ENCODE measurements at places on chromosomes 1 and 21.

DNA sequence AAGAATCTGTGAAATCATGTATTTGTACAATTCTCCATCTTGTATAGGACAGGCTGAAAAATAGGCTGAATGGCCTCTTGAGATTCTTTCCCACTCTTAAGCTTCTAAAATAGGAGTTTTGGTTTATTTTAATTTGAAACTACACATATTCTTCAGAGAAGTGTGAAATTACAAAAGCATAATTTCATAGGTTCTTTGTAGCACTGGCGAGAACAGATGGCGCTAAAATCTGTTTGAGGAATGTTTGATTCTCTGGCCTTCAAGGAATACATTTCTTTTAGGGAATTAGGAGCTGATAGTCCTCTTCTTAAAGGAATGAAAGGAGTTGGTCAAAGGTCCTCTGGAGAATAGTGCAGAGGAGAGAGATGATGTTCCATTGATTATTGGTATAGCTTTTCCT lies 44.9 kb downstream of the CC2D1B start:
- DNase-seq: no peak

- DNase-seq: no peak
Measured at GRCh38 chr1:53685272-53686051, 53.5 kb downstream of the GLIS1 start.

- DNase-seq: no peak
Measured at GRCh38 chr1:185956881-185957280, 222.7 kb downstream of the HMCN1 start.

DNA sequence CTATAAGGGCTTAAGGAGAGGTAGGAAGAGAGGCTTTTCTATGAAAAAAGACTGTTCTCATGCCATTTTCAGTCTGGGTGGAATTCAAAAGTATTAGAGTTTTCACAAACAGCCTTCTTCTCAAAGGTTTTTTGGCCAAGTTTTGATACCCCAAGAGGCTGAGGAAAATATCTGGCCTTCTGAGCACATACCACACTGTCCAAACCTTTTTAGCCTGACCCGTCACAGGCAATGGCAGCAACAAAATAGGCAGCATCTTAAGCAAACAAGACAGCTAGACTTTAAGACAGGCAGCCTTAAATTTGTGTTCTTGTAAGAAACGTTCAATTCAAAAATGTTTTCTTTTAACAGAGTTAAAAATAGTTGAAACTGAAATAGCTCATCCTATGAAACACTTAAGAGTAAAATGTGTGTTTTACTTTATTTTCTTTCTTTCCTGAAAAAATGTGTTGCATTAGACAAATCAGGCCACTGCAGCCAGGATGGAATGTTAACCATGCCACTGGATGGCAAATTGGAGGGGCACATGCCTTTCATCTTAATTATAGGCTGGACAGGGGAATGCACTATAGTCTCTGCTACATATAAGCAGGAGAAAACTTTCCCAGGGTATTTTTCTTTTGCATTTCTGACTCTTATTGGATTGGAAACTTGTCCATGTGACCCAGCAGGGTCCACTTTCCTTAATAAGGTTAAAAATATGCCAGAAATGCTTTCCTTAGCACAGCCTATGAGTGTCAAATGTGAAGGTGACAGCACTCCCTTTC lies 315.0 kb downstream of the TGFB2 start:
- no peak for DNase-seq

GRCh38 chr1:9449976-9450696 lies 89.1 kb upstream of the SLC25A33 start:
- DNase-seq: no peak

- no peak for DNase-seq
Measured at GRCh38 chr1:228064741-228065542, 17.6 kb upstream of the ARF1 start.

DNA sequence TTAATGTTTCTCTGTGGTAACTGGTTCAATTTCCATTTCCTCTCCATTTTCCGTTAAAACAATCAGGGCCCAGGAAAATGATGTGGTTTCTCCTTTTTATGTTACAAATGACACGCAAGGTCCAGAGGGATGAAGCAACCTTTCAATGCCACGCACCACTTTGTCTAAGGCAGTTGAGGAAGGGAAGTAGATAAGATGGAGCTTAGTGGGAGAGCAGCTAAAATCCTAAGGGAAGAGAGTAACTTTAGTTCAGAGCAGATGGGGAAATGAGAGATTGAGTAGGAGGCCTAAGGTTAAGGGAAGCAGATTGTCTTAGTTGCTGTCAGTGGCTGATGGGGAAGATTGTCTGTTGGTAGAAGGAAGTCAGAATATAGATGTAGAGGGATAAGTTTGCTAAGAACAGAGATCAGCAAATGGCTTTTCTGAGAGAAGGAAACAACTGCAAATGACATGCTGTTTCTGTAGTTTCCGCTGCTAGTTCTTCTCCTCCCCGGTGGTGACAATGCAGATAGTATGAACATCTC lies 660 bp downstream of the CD1C start:
- DNase-seq: no peak

DNA sequence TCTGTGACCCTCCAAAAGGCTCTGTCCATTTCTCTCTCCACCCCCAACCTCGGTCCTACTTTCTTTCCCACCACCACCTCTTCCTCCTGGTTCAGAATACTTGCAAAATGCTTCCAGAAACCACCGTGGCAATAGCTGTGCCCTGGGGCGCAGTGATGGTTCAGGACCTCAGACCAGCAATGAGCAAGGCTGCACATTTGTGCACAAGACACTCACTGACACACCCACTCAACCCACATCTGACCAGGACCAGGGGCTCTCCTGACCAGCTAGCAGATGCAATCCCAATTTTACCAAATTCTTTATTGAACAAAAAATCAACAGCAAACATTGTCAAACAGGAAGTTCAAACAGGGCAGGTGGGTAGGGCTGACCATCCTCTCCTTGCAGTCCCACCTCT lies 25.7 kb downstream of the SPOCD1 start:
- no peak for DNase-seq

DNA sequence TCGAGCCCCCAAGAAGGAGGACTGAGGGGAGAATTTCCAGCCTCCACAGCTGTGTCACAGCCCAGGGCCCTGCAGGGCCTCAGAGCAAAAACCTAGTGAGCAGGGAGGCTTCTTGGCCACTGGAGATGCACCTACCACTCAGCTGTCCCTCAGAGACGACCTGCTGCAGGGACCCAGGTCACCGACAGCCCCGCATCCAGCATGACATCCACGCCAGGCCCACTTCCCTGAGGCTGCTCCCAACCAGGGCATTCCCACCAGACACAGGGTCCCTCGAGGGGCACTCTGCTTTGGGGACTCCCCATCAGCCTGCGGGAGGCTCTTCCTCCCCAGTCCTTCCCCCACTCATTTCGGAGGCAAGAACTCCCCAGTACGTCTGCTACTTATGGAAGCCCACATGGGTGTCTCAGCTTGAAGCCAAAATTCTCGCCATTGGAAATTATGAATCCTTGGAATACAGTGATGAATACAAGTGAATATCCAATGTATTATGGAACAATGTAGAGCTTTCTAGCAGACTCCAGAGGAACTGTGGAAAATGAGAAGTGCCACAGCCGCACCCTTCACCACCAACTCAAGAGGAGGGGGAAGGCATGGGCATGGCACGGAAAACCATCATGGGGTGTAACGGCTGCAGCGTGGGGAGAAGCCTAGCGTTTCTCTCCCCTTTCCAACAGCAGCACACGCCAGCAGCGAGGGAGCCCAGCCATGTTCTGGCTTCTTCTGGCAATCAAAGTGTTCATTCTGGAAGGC lies 6.9 kb downstream of the TFF3 start:
- DNase-seq: no peak

- DNase-seq: no peak
Measured at GRCh38 chr1:36765785-36766300, 268.5 kb downstream of the GRIK3 start.

GRCh38 chr1:978069-978834 lies 3.6 kb downstream of the PERM1 start:
- DNase-seq: no peak

GRCh38 chr1:72326494-72326893 lies 44.2 kb upstream of the NEGR1 start:
- no peak for DNase-seq

DNA sequence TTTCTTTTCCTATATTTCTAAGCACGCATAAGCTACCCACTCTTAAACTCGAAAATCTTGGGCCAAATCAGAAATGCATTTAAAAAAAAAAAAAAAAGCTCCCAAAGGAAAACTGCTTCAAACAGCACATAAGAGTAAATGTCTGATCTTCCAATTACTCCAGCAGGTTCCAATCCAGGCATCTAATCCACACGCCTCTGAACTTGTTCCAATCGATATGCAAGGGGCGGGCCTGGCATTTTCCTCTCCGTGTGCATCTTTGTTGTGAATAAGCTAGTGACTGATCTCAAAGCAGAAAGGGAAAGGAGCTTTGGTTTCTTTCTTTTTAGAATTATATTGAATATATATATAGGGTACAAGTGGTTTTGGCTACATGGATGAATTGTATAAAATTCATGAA lies 365.5 kb downstream of the PRDM2 start:
- no peak for DNase-seq

GRCh38 chr1:82907313-82907712 lies 1091.6 kb downstream of the TTLL7 start:
- no peak for DNase-seq

DNA sequence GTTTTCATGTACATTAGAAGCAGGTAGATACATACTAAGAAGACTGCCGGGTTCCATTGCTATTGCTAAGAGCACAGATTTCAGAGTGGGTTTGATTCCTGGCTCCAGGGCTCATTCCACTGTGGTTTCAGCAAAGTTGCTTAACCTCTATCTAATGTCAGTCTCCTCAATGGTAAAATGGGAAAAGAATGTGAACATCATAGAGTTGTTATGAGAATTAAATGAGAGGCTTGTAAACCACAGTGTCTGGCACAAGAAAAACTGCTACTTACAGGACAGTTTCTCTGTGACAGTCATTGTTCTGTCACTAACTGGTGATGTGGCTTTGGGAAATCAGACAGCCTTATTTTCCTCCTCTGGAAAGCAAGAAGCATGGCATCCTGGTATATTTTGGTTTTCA lies 10.7 kb upstream of the PLXNA2 start:
- DNase-seq: no peak

DNA sequence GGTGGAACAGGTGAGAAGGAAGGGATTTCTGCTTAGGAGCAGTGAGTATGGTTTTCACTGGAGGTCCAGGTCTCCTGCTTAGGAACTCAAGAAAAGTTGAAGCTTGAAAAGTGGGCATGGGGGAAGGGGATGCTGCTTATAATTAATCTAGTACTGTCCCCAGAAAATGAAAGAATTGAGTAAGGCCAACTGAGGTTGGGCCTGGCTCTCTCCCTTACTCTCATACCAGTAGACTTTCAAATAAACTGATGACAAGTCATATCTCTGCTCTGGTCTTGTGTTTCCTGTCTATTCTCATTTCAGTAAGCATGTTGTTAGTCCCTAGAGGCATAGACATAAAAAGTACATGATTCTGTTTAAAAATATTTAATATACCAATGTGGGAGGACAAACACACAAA lies 26.4 kb downstream of the CD48 start:
- DNase-seq: no peak

- no peak for DNase-seq
Measured at GRCh38 chr1:97063532-97063931, 341.9 kb downstream of the PTBP2 start.

DNA sequence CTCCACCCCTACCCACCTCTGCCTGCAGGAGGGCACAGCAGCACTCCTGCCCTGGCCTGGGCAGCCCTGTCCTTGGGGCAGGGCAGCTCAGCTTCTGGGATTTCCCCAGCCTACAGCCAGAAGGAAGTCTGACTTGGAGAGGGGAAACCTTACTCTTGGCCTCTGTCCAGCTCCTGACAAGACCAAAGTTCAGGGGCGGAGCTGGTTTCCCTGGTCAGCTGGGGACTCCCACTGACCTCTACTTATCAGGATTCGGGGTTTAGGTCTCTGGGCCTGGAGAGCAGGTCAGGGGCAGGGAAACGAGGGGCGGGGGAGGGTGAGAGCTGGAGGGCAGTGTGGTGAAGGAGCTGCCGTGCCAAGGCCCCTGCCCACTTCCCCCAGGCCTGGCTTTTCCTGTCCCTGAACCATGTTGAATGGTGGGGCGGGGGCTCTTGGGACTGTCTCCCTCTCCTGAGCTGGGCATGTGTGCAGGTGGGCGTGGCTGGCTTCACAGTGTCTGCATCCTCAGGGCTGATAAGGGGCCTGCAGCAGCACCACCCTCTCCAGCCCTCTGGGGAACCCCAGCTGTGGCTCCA lies 16.8 kb upstream of the ETV3 start:
- DNase-seq: no peak

DNA sequence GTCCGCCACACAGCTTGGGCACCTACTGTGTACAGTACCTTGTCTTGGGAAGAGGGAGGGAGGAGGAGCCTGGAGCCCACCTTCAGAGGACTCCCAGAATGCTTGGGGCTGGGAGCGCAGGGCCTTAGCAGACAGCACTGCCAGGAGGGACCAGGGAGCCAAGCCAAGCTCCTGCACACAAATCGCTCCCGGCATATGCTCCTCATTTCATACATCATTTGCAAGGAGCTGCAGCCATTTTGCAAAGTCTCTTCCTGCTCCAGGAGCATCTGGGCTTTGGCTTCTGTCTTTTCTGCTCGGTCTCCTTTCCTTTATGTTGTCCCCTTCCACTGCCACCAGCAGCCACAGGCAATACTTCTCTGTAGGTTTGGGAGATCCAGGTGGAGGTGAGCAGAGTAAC lies 175.2 kb upstream of the ZC3H12A start:
- no peak for DNase-seq

- DNase-seq: no peak
Measured at GRCh38 chr1:178749581-178750166, 24.6 kb downstream of the RALGPS2 start.

DNA sequence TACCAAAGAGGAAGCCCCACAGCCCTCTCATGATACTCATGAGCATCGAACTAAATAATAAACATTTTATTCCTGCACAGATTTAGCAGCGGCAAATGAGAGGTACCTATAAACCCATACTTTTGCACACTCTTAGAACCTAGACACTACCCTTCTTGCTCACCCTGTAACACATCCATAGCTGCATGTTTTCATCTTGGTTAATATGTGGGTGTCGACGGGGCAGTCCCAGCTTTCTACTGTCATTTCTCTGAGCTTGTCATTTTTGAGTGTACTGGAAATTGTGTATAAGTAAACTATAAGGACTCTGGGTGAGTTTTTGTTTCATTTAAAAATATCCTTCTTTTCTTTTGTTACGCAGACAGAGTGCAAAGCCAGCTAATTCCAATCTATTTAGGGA lies 25.5 kb downstream of the OVGP1 start:
- no peak for DNase-seq

- DNase-seq: no peak
Measured at GRCh38 chr1:47257224-47257623, 25.2 kb upstream of the TAL1 start.

- no peak for DNase-seq
Measured at GRCh38 chr21:19535356-19535755, 1131.8 kb upstream of the TMPRSS15 start.

DNA sequence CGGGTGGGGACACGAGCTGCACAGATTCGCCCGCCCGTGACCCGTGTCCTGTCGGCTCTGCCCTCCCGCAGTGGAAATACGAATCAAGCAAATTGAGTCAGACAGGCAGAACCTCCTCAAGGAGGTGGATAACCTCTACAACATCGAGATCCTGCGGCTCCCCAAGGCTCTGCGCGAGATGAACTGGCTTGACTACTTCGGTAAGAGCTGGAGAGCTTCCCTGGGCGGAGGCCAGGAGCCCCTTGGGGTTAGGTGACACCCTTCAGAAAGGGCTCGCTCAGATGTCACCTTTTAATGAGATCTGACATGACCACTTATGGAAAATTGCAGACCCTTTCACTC lies 489 bp downstream of the CDCA8 start:
- DNase-seq: no peak

Measured in CD4-positive, alpha-beta T cell treated with Interleukin-1 beta for 1 hour (primary cell).